ENCODE measurements at places on chromosomes 7 and 10. TPM values are rescaled to one million over a fixed set of nuclear protein-coding genes. Genes with fewer than 3 reads are reported as not detected.

GRCh38 chr10:30151581-30152389, 92.4 kb upstream of the JCAD start:
- no peak for DNase-seq

DNA sequence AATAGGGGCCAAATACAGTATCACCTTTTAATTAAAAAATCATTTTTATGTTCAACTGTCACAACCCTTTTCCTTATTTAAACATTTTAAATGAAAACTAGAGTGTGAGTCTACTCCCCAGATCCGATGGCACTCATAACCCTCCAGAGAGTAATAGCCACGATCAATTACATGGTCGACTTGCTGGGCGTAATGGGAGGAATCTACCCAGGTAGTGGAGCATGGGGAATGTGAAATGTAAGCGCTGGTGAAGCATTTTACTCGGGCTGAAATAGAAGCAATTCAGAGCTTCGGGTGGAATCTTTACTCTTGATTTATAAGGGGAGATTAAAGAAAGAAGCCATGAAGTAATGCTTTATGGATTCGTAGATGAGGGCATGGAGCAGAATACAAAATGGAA, 321.9 kb downstream of the ACTR3B start:
- DNase-seq: no peak

DNA sequence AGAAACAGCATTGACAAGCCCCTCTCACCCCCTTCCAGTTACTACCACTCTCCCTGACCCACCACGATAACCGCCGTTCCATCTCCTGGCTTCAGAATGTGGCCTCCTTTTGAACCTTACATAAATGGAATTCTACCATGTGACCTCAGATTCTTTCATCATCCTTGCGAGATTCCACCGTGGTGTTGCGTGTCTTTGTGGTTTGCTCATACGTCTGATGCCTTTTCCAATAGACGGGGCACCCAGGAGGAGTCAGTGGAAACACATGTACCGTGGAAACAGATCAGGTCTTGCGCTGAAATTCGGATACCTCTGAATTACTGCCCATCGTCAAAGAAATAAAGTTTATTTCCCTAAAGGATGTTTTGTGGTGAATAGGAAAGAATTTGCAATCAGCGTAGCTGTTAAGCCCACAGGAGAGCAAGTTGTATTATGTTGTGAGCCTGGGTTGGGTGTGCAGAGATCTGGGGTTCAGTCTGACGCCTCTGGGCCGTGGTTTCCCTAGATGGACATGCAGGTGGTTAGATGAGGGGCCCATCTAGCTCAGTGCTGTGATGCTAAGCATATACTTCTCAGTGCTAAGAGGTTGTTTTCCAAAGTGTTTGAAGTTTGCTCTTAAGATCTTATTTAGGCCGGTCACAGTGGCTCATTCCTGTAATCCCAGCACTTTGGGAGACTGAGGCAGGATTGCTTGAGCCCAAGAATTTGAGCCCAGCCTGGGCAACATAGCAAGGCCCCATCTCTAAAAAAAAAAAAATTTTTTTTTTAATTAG, 29.1 kb downstream of the GTF2IRD1 start:
- DNase-seq: no peak

DNA sequence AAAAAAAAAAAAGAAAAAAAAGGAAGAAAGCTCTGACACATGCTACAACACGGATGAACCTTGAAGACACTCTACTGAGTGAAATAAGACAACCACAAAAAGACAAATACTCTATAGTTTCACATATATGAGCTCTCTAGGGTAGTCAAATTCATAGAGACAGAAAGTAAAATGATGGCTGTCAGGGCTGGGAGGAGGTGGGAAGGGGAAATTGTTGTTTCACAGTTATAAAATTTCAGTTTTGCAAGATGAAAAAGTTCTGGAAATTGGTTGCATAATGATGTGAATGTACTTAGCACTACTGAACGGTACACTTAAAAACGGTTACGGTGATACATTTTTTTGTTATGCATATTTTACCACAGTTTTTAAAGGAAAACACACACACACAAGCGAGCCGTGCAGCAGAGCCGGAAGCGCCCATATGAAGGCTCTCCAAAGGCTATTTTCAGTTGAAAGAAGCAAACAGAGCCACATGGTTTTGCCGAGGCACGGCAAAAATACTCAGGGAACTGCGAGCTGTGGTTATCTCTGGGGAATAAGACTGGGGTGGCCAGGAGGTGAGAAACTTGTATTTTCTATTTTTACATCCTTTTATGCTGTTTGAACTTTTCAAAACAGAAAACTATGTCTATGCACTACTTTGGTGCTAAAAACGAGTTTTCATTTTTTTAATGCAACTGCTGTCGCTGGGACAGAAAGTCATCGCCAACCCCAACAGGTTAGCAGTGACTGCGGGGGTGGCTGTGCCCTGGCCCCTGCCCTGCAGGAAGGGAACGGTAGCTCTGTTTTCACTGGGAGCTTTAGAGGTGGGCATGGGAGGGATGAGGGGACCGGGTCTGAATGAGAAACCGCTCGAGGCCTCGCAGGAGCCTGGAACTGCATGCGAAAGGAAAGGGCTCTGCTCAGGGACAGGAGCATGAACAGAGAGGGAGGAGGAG, 132.9 kb downstream of the OAT start:
- DNase-seq: no peak

GRCh38 chr10:46545861-46546590, 10.4 kb downstream of the GPRIN2 start:
- DNase-seq: no peak

Gene C7orf57
- 0.14 TPM for total RNA-seq

Gene TLL2
- not detected for total RNA-seq

DNA sequence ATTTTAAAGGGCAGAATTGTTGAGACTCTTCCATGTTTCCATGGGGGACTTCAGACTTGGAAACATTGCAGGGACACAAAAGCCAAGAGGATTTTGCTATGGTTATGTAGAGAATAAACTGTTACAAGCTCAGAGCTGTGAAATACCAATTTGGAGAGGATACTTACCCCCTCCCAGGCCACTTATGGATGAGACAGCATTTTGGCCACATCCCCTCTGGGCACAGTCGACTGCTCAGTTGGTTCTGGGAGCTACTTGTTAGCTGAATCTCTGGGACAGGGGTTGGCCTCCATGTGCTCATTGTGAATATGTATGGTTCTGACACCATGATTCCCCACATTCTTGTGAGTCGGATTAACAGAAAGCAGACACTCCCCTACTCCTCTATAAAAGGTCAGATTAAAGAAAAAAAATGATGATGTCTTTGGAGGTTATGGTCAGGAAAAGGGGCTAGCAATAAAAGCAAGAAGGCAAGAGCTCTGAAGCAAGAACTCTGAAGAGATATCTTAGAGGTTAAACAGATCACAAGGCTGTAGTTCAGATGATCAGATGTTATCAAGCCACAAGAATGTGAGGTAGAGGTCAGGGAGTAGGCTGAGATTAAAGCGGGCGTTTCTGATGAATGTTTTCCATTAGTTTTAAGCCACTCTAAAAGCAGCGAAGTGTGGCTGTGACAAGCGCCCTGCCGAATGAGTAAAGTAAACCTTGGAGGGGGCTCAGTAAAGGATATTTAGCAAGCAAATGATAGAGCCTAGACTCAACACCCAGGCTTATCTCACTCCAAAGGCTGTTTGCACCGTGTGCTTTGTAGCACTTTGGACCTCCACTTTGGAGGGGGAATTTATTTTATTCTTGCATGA, 17.2 kb downstream of the STAMBPL1 start:
- DNase-seq: no peak

GRCh38 chr7:70893971-70894715, 237.8 kb upstream of the GALNT17 start:
- DNase-seq: no peak

GRCh38 chr7:25223206-25223605, 5.1 kb downstream of the NPVF start:
- DNase-seq: no peak

- DNase-seq: no peak
These were observed 95.0 kb downstream of the DYNC1I1 start for GRCh38 chr7:95867309-95867708.

GRCh38 chr7:12584930-12585329, 14.4 kb downstream of the SCIN start:
- no peak for DNase-seq

Gene ATP6V1F
- total RNA-seq: 132 TPM

Gene NCF1
- not detected for total RNA-seq

DNA sequence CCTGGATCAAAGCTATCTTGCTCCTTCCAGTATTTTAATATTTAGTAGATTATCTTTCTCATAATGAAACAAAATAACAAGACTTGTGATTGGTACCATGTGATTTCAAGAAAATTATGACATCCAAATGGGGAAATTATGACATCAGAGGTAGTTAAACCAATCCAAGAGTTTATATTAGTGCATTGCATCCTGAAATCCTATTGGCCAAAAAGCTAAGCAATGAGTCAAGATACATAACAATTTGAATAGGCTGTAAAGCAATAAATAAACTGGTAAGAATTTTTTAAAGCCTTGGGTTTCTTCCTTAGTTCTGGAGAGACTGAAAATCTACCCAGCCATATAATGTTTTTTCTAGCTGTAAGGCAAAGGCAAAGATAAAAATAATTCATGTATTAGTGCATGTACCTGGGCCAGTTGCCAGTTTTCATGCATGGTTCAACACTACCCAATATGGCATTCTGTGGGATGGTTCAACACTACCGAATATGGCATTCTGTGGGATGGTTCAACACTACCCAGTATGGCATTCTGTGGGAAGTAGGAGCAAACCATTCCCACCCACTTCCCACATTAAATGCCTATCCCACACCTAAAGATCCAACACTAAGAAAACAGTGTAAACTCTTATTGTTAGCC, at the start of gene RNF148:
RNF148 (minus strand) TSS at position 51 of the 639 bp plus-strand sequence. CDS start 172 bp downstream, outside the sequence.
- DNase-seq: no peak

Gene KLF14
- total RNA-seq: not detected

DNA sequence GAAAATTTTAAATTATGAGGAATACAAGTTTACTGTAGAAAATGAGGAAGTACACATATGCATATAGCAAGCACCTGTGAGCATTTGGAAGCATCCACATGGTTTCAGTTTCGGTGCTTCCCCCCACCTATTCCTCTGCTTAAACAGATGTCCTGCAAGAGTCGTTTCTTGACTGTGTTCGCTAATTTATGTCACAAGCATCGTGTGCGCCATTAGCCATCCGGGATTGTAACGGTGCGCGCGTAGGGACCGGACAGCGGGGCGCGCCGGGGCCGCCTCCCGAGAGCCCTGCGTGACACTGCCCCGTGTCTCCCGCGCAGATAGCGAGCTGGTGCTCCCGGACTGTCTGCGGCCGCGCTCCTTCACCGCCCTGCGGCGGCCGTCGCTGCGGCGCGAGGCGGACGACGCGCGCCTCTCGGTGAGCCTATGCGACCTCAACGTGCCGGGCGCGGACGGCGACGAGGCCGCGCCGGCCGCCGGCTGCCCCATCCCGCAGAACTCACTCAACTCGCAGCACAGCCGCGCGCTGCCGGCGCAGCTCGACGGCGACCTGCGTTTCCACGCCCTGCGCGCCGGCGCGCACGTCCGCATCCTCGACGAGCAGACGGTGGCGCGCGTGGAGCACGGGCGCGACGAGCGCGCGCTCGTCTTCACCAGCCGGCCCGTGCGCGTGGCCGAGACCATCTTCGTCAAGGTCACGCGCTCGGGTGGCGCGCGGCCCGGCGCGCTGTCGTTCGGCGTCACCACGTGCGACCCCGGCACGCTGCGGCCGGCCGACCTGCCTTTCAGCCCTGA, 90.9 kb downstream of the NEURL1 start:
- peak; percentile 87 for DNase-seq

Gene ADAP1
- total RNA-seq: 70.2 TPM

- no peak for DNase-seq
These were observed 528.3 kb downstream of the PHTF2 start for GRCh38 chr7:78326876-78327275.

- peak; percentile 83 for DNase-seq
These were observed 151.5 kb downstream of the RNF216 start for GRCh38 chr7:5629941-5630340.

DNA sequence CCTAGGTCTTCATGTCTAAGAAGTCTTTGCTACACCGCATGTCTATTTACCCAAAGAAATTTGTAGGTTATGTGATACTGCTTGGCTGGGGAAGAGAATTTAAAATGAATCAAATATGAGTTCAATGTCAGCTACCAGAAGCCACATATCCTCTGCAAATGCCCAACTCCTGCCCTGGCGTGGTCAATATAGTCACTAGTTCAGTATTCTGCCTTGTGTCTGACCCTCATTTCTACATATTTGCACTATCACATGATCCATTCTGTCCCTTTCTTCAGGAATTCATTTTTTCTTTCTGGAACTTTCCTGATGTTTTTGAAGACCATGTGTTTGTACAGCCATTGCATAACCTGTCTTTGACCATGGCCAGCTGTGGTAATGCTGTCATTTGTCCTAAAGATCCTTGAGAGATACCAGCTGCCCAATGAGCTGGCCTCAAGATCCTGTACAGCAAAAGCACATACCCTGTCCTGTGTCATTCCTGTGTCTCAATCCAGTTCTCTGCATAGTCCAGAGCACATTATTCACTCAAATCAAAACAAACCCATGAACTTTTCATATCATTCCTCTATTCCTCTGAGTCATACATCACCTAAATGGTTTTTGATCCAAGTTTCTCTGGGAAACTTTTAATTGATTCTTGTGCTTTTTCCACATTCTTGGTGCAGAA, 524.5 kb downstream of the PARD3 start:
- DNase-seq: no peak

DNA sequence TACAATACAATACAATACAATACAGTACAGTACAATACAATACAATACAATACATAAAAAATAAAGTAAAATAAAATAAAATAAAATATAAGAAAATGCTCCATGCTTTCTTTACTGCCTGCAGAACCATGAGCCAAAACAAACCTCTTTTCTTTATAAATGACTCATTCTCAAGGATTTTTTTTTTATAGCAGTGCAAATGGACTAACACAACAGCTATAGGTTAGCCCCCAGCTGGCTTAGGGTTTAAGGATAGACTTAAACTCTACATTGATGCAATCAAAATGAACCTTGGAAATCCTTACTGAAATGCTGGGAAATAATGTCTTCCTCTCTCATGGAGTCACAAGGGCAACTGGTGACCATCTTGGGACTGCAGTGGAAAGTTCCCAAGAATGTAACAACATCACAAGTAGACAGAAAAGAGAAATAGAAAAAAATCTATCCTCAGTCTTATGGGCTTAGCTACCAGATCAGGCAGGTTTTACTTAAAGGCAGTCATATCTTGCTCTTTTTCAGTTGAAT, 348.9 kb downstream of the ARL4A start:
- no peak for DNase-seq

Gene IDI2
- not detected for total RNA-seq

DNA sequence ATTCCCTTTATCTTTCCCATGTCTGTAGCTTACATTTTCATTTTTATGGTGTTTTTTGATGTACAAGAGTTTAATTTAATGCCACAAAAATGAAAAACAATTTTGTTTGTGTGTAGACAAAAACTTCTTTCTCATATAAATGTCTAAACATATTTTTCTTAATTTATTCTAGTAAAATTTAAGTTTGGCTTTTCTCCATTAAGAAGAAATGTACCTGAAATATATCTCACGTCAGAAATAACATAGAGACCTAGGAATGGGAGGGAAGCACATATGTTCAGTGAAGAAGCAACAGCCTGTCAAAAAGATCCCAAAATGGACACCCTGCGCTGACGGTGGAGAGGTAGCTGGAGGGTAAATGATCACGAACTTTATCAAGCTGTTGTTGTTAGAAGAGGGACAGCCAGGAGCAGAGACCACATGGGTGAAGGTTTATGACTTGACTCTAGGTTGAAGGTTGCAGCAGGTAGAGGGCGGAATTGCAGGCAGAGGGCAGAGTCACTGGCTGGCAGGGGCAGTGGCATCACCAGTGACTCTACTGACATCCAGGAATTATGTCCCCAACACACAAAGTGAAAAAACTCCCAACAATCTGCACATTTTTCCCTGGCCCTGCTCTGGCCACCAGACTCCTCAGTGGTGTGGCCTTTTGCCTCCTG, 225.9 kb upstream of the PRSS58 start:
- DNase-seq: no peak

Gene FEZF1
- total RNA-seq: not detected
